ENCODE measurements at places on chromosomes 1 and 21.
A peak's percentile ranks its signal among the peaks of the same experiment; 100 is the strongest.

GRCh38 chr1:42322577-42322976, 12.5 kb downstream of the FOXJ3 start:
- peaks cover 16% of the 10 kb centered on the region for H3K4me1 ChIP-seq
- peaks cover 14% of the 10 kb centered on the region for H3K36me3 ChIP-seq
- no peak for DNase-seq

DNA sequence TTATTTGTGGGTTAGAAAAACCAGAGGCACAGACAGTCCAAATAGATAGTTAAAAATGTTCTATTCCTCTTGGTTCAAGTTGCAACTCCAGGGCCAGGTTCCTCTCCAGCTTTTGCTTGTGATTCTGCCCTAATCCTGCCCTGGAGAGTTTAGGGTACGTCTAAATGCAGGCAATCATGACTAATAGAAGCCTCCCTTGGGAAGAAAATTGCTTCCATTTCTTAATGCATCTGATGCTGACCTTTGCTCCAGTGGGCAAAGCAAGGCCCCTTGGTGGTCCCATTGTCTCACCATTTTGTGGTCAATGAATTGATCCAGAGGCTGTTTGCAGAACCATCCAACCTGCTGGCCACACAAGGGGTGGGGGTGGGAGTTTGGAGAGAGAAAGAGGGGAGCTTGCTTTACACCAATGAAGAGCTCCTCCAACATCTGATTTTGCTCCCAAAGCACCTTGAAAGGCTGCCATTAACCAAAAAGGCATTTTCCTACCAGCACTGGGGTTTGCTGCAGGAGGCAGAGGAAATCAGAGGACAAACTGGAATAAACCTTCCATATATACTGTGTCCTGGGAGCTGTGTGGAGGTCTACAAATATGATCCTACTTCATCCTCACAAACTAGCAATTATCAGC, 31.3 kb downstream of the C8B start:
- no peaks in the 10 kb centered on the region for H3K27me3 ChIP-seq
- no peak overlapping the region for H3K27ac ChIP-seq
- DNase-seq = no peak
- H3K4me1 ChIP-seq = no peaks in the 10 kb centered on the region
- H3K36me3 ChIP-seq = no peaks in the 10 kb centered on the region

DNA sequence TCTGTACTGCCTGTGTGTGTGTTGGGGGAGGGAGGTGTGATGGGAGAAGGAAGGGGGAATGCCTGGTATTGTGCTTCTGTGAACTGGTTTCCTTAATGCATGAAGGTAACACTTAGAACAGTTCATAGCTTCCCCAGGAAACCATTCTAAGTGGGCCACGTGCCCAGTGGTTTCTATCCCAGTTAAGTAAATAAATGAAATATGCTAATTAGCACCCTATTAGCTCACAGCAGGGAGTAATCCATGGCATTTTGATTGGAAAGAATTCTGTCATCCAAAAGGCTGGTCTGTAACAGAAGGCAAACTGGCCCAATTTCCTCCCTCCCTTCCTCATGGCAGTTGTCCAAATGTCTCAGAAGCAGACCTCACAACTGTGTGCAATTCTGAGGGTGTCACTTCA, 199.3 kb downstream of the TTLL7 start:
- DNase-seq = no peak
- no peak overlapping the region for H3K4me3 ChIP-seq
- H3K27me3 ChIP-seq = no peaks in the 10 kb centered on the region
- H3K4me1 ChIP-seq = no peaks in the 10 kb centered on the region
- H3K27ac ChIP-seq = no peak overlapping the region
- no peaks in the 10 kb centered on the region for H3K36me3 ChIP-seq

DNA sequence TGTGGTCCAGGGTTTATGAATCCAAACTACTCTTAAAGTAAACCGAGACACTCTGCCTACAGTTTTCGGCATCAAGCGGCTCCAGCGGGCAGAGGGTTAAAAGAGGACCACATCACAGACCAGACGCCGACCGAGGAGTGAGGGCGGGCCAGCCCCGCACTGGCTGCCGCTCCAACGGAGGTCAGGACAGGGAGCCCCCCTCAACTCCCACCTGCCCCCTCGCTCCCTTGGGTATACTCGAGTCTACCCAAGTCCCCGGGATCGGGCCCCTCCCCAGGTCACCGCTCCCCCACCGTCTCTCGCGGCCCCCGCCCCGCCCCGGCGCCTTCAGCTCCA, 312 bp downstream of the ARNT start:
- peaks cover 9% of the 10 kb centered on the region for H3K36me3 ChIP-seq
- H3K27me3 ChIP-seq = no peaks in the 10 kb centered on the region
- no peak for DNase-seq
- H3K27ac ChIP-seq = peak overlapping the region; percentile 80
- peak overlapping the region; percentile 72 for H3K4me3 ChIP-seq

DNA sequence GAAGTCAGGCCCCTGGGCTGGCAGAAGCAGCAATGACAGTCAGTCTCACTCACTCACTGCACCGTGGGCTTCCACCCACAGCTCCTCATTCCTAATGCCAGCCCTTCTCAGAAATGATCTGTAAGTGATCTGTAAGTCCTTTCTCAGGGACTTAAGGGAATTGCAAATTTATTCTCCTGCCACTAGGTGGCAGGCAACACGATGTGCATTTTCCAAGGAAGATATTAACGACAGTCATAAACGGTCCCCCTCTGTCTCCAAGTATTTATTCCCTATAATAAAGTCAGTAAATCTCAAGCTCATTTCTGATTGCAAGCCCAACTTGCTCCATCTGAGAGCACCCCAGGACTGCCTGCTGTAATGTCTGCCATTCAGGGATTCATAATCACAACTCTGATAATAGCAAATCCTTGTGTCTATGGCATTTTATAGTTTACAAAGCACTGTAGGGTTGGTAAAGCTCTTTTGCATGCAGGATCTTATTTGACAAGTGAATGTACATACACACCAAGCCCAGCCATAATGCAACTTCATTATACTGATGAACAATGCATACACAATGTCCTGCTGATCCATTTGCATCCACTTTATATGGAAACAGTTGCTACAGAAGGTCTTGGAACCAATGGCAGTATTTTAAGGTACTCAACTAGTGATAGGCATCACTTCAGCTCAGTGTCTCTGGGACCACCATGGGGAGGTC, 380.5 kb upstream of the CAMK1G start:
- H3K4me3 ChIP-seq = no peak overlapping the region
- no peaks in the 10 kb centered on the region for H3K36me3 ChIP-seq
- peaks cover 14% of the 10 kb centered on the region for H3K27me3 ChIP-seq
- peak; percentile 67 for DNase-seq
- no peak overlapping the region for H3K27ac ChIP-seq

GRCh38 chr1:183869664-183870063, 64.7 kb downstream of the RGL1 start:
- H3K36me3 ChIP-seq = no peaks in the 10 kb centered on the region
- DNase-seq = no peak
- H3K4me3 ChIP-seq = no peak overlapping the region
- H3K4me1 ChIP-seq = no peaks in the 10 kb centered on the region
- H3K27ac ChIP-seq = no peak overlapping the region

- peak; percentile 85 for DNase-seq
- no peaks in the 10 kb centered on the region for H3K27me3 ChIP-seq
- no peak overlapping the region for H3K4me3 ChIP-seq
- H3K27ac ChIP-seq = no peak overlapping the region
- H3K36me3 ChIP-seq = peaks cover 9% of the 10 kb centered on the region
- H3K4me1 ChIP-seq = peaks cover 55% of the 10 kb centered on the region
Observed at GRCh38 chr1:27395441-27396195, 3.2 kb downstream of the GPR3 start.

- H3K27ac ChIP-seq = peak overlapping the region; percentile 64
- H3K36me3 ChIP-seq = peaks cover 21% of the 10 kb centered on the region
- H3K4me3 ChIP-seq = peak overlapping the region; percentile 53
- H3K4me1 ChIP-seq = peaks cover 54% of the 10 kb centered on the region
Observed at GRCh38 chr1:24415910-24416665, 486 bp downstream of the NIPAL3 start.

DNA sequence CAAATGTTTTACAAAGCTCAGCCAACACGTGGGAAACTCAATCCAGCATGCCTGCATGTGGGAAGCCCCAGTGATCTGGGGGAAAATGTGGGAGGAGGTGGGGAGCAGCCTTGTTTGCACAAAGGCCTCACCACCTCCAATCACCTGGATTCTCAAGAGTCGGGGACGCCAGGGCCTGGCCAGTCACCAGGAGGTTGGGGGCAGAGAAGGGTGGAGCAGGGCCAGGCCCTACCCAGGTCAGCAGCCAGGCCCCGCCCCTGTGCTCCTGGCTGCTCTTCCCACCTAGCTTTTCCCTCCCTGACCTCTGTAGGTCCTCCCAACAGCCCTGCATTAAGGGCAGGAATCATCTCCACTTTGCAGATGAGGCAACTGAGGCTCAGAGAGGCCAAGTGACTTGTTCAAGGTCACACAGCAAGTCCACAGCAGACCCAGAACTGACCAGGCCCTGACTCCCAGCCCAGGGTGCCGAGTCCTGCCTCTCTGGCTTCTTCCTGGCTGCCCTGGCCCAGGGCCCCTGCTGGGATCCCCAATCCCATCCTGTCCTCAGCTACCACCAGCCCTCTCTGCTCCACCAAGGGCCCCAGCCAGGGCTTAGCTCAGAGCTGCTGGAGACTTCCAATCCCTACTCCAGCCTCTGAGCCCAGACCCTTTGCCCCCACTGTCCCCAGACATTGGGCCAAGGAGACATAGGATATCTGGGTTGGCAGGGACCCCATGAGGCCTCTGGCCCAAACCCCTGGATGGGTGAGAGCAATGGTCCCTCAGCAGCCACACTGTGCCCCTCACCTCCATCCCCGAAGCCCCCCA, 508.6 kb downstream of the PTPRU start:
- H3K4me1 ChIP-seq = no peaks in the 10 kb centered on the region
- H3K27ac ChIP-seq = no peak overlapping the region
- DNase-seq = no peak
- H3K36me3 ChIP-seq = no peaks in the 10 kb centered on the region

Measured in K562 (cell line).